ENCODE measurements at places on chromosomes 16 and 17. TPM values are rescaled to one million over a fixed set of nuclear protein-coding genes. Genes with fewer than 3 reads are reported as not detected.

GRCh38 chr16:71311553-71312158 is 22.5 kb upstream of the CMTR2 start:
- no peak for DNase-seq

DNA sequence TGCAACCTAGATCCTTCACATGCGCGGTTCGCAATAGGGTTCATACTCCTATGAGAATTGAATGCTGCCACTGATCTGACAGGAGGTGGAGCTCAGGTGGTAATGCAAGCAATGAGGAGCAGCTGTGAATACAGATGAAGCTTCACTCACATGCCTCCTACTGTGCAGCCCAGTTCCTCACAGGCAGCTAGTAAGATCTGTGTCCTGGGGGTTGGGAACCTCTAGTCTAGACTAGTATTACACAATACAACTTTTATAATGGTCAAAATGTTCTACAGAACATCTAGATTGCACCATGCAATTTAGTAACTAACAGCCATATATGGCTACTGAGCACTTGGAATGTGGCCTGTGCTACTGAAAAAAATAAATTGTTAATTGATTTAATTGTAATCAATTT is 26.7 kb downstream of the ABCA5 start:
- DNase-seq: no peak

DNA sequence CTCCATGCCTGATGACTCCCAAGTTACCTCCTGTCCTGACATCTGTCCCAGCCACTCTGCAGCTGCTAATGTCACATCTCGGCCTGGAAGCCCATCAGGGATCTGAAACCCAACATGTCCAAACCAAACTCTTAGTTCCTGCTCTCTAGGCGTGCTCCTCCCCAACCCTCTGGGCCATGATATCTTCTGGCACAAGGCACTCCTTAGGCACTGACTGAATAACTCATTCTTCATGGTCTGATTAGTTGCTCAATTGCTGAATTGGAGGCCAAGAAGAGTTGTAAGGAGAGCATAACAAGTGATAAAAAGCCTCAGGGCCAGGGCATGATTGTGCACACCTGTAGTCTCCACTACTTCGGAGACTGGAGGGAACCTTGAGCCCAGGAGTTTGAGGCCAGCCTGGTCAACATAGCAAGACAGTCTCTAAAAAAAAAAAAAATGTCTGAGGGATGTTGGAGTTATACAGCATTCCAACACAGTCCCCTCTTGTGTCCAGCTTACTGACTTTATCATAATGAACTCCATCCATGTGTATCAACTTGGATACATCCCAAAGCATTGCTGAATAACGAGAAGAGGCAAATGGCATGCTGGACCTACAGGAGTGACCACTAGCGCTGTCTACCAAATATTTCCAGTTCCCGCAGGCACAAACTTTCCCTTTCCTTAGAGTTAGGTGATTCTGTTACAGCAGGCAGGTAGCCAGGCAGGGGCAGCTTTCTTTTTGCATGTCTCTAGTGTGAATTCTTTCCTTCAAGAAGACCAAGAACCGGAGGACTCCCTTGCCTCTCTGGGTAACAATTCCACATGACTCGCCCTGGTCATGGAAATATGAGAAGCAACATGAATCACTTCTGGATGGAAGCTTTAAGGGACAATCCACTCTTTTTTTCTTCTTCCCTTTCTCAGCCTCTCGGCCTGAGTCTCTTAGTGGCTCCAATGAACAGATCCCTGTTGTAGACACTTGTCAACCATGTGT is 18.1 kb upstream of the SHCBP1 start:
- no peak for DNase-seq

- no peak for DNase-seq
These were observed 52.7 kb upstream of the LHX1 start for GRCh38 chr17:36884495-36885152.

DNA sequence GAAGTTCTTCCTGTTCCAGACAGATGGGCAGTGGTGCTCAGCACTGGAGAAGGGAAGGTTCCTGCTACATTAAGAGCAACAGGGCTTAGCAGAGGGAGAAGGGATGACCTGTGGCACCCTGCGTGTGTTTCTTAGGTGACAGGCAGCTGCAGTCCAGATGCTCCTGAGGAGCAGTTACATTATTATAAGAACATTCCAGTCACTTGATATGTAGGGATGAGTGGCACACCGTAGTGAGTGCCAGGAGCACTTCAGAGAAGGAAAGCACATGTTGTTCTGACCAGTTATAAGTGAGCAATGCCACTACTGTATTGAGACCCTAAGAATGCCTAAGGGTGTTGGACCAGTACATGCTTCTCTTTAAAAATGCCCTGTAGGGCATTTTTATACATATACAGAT is 39.9 kb upstream of the MRC2 start:
- DNase-seq: no peak

GRCh38 chr17:72498364-72499210 is 377.8 kb downstream of the SOX9 start:
- DNase-seq: no peak

- DNase-seq: no peak
These were observed 507.9 kb downstream of the CDH13 start for GRCh38 chr16:83134638-83135037.

DNA sequence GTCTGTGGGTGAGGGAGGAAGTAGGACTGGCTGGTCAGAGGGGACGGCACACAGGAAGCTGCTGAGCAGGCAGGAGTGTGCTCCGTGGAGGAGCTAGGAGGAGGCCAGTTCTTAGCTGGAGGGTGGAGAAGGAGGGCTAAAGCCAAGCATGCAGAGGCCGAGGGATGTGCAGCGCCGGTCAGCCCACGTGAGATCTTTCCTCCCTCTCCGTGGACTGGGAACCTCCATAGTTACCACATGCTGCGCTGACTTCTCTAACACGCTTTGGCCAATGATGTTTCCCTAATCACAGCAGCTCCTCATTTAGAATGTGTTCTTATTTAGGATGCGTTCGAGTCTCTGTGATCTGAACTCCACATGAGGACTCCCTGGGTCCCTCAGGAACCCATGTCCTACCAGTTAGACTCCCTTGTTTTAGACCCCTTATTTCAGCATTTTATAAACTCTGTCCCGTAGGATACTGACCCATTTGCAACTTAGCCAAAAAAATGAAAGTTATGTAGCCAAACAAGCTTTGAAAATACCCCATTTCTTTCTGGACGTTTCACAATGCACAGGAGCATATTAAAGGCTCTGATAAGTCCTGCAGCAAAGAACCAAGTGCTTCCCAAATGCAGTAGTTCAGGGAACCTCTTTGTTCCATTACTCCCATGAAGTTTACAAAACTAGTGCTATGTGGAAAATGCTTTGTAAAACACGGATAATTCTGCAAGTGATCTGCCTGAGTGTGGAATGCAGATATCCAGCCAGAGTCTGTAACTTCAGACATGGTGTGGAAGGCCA is 51.4 kb downstream of the IRF8 start:
- DNase-seq: no peak

DNA sequence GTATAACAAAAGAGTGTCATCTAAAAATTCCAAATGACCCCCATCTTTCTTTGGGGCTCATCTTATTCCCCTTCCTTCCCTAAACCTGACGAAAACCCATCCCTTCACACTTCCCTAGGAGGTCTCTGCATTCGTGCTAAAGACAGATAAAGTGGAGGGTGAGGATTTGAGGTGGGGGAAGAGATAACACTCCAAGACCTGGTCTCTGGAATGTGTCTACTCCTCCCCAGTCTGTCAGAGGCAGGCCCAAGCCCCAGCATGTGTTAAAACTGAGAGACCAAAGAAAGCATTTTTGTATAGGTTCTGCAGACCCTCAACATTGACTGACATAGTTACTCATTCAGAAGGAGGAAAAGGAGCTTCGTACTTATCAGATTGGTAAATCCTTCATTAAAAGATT is 11.0 kb upstream of the LHX1 start:
- DNase-seq: no peak

GRCh38 chr17:31830971-31831858 is 27.8 kb downstream of the COPRS start:
- DNase-seq: no peak

DNA sequence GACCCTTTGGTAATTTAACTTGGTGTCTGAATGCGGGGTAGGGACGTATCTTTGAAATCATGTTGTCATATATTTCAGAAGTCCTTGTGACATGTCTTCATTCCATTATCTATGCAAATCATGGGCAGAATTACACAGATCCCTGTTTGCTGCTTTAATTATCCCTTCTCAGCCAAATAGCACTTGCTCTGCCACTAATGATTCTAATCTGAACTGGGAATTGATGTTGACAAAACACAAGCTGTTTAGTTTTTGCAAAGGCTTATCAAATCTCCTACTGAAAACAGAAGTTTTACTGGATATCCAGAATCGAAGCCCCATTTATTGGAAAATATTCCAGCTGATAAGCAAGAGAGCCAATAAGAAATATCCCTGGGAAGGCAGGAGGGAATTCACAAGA is 205.9 kb upstream of the COX10 start:
- no peak for DNase-seq

DNA sequence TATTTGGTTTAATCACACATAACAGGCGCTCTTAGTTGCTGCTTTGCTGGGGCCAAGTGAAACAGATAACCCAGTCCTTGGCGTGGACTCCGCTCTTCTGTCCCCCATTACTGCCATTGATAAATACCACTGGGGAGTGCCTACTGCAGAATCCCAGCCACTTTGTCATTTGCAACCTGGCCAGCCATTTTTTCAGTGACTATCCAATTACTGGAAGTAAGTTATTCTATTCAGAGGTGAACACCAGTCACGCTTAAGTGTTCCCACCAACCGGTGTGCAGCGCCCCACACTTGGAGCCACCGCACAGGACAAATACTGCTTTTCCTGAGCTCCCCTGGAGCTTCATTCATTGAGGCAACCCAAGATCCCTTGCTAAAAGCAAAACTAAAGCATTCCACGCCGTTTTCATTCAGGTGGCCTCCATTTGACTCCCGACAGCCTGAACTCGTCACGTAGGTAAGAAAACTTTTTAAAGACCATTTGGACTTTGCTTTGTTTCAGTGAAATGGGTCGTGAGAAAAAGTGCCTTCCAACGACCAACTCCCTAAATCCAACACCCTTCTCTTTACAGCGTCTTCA is 1.8 kb downstream of the USP7 start:
- DNase-seq: no peak

GRCh38 chr16:9155871-9156270 is 64.4 kb downstream of the HAPSTR1 start:
- no peak for DNase-seq

DNA sequence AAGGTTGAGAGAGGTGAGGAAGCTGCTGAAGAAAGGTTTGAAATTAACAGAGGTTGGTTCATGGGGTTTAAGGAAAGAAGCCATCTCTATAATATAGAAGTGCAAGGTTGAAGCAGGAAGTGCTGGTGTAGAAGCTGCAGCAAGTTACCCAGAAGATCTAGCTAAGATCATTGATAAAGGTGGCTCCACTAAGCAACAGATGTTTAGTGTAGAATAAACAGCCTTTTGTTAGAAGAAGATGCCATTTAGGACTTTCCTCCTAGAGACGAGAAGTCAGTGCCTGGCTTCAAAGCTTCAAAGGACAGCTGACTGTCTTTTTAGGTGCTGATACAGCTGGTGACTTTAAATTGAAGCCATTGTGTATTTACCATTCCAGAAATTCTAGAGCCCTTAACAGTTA is 29.3 kb downstream of the GOSR1 start:
- DNase-seq: no peak

DNA sequence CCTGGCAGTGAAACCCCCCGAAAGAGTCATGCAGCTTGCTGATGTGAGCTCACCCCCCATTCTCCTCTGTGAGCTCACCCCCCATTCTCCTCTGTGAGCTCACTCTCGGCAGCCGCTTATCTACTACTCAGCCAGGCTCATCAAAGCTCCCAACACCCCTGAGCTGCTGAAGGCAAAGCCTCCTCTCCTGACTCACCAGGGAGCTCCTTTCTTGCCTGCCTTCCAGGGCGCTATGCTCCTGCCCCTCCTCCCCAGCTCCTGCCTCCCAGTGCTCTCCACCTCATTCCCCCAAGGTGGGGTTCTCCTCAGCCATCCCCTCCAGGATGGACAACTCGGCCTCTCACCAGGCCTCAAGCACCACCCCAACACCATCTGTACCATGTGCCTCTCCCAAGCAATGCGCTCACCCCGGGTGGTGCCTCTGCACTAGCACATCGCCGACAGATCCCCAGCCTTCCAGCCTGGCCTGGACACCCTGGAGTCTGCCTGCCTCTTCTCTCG is 27.7 kb upstream of the FAAP100 start:
- DNase-seq: no peak

GRCh38 chr17:28555022-28555421 is 2.6 kb upstream of the UNC119 start:
- no peak for DNase-seq

DNA sequence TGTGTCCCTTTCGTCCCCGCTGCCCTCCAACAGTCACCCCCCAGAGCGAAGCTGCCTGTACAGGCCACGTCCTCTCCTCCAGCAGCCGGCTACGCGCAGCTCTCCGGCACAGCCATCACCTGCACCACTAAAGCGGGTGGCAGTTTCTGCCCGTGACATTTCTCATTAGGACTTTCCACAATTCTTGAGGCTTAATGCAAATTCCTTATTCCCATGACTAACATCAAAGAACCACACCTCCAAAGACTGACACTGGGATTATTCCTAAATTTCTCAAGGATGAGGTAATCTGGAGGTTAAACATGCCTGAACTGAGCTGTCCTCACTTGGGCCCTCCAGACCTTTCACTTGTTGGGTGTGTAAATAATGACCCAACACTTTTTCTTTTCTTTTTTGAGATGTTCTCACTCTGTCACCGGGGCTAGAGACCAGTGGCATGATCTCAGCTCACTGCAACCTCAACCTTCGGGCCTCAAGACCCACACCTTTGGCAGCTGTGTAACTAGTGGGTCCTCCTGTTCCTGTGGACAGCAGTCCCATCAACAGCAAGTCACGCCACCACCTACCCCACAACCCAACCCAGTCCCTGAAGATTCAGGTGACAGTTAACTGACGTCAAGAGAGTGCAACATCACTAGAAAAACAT is 11.7 kb downstream of the ANKRD11 start:
- DNase-seq: no peak

GRCh38 chr16:81415751-81416150 is 28.9 kb upstream of the CMIP start:
- DNase-seq: no peak

- DNase-seq: peak; percentile 84
These were observed 660 bp downstream of the RBBP6 start for GRCh38 chr16:24539850-24540601.

GRCh38 chr16:86117235-86117634 is 218.3 kb downstream of the IRF8 start:
- DNase-seq: peak; percentile 52

GRCh38 chr17:41811549-41812380 is at the start of gene P3H4:
P3H4 (minus strand) TSS chr17:41811949; CDS start chr17:41811915, 34 bp downstream.
- peak; percentile 90 for DNase-seq

GRCh38 chr17:35449371-35449931 is 885 bp upstream of the SLFN13 start:
- DNase-seq: peak; percentile 80

GRCh38 chr16:87152221-87152755 is 164.9 kb downstream of the C16orf95 start:
- no peak for DNase-seq

GRCh38 chr16:58732545-58733247 is 1.4 kb downstream of the GOT2 start:
- no peak for DNase-seq

The PRCD gene
- 7.1 TPM for polyA plus RNA-seq

The CBFA2T3 gene
- polyA plus RNA-seq: 9.8 TPM

The SLC47A2 gene
- 0.35 TPM for polyA plus RNA-seq

The KCNJ16 gene
- polyA plus RNA-seq: not detected

The TBX2 gene
- polyA plus RNA-seq: 2.3 TPM

The DBNDD1 gene
- 5.0 TPM for polyA plus RNA-seq

The P2RX5 gene
- polyA plus RNA-seq: 55.3 TPM

The KRTAP9-8 gene
- not detected for polyA plus RNA-seq

The MVP gene
- polyA plus RNA-seq: 201 TPM

The DUXB gene
- not detected for polyA plus RNA-seq

The GUCY2D gene
- polyA plus RNA-seq: 0.04 TPM

The KRTAP4-3 gene
- polyA plus RNA-seq: not detected

The GCGR gene
- polyA plus RNA-seq: not detected

The ATP2A1 gene
- 1.2 TPM for polyA plus RNA-seq
